ENCODE measurements at places on chromosomes 5 and 9. TPM values are rescaled to one million over a fixed set of nuclear protein-coding genes. Genes with fewer than 3 reads are reported as not detected.

Gene SURF2
- total RNA-seq = 19.2 TPM

- no peak overlapping the region for H3K27ac ChIP-seq
- H3K36me3 ChIP-seq = no peaks in the 10 kb centered on the region
- no peak for DNase-seq
- no peaks in the 10 kb centered on the region for H3K27me3 ChIP-seq
These were observed 33.0 kb upstream of the HOMER1 start for GRCh38 chr5:79546782-79547428.

- no peak overlapping the region for H3K27ac ChIP-seq
- peak; percentile 75 for DNase-seq
- no peaks in the 10 kb centered on the region for H3K4me1 ChIP-seq
- H3K4me3 ChIP-seq = no peak overlapping the region
These were observed 7.3 kb upstream of the ANXA6 start for GRCh38 chr5:151164687-151165392.

Gene HAND1
- 0.10 TPM for total RNA-seq

GRCh38 chr5:131281133-131281867 is 17.4 kb downstream of the CDC42SE2 start:
- no peak overlapping the region for H3K4me3 ChIP-seq
- DNase-seq = no peak
- no peaks in the 10 kb centered on the region for H3K36me3 ChIP-seq
- peaks cover 33% of the 10 kb centered on the region for H3K4me1 ChIP-seq
- H3K27me3 ChIP-seq = no peaks in the 10 kb centered on the region

DNA sequence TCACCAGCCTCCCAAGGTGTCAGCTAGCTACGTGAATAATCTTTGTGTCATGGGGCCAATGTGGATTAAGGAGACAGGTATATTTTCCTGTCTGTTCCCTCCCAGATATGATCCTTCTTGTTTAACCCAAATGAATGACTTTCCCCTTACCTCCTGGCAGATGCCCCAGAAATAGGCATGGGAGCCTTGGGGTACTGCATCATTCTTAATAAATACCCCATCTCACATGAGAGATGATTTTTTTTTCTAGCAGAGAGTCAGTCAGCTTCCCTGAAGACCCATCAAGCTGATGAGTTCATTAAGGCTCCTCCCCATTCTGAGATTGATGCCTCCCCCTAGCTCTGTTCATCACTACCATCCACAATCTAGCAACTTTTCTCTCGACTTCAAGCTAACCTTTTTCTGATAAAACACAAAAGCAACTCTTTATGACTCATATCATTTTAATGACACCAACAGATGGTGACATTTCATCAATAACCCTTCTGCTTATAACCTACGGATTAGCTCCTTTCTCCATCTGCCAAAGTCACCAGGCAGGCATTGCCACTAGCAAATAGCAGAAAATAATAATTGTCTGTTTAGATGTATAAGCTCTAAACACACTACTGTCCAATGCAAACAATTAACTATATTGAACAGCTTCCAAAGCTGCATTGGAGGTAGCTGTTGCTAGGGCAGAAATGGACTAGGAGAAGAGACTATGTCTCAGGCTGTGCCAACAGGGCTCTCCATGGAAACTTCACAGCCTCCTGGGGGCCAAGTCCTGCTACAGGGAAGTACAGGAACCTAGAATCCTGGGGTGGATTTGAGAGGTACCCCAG is 143.7 kb downstream of the ACER2 start:
- H3K27ac ChIP-seq = no peak overlapping the region
- no peaks in the 10 kb centered on the region for H3K4me1 ChIP-seq
- H3K27me3 ChIP-seq = no peaks in the 10 kb centered on the region
- no peak overlapping the region for H3K4me3 ChIP-seq
- DNase-seq = no peak

GRCh38 chr5:54993318-54993717 is 7.9 kb upstream of the ESM1 start:
- no peaks in the 10 kb centered on the region for H3K4me1 ChIP-seq
- no peaks in the 10 kb centered on the region for H3K36me3 ChIP-seq
- peaks cover 2% of the 10 kb centered on the region for H3K27me3 ChIP-seq
- DNase-seq = no peak
- H3K4me3 ChIP-seq = no peak overlapping the region
- H3K27ac ChIP-seq = no peak overlapping the region

DNA sequence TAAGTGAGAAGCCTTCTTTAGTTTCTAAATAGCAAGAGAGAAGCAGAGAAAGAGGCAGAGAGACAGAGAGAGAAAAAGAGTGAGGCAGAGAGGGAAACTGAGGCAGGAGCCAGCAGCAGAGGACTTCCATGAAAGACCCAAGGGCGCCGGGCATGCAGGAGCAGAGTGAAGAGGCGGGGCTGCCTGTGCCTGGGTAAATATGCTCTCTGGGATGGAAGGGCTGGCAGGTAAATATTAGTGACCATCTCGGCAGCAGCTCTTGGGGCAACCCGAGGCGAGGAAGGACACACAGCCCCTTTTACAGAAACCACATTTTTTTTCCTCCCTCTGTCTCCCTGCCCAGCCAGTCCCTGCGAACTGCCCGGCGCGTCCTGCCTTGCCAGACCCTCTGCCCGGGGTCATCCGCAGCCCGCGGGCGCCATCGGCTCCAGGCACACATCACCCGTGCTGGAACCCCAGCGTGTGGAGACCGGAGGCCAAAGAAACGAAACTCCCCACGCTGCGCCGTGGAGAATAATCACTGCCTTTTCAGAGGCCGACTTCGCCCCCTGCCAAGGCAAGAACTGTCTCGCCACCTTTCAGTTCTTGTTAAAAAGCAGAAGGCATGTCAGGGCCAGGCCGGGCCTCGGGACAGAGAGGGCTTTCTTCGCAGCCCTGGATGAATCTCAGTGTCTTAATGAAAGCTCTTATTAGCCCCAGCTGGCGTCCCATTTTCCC is 61.3 kb downstream of the BOD1 start:
- DNase-seq = no peak
- H3K27me3 ChIP-seq = no peaks in the 10 kb centered on the region
- no peak overlapping the region for H3K27ac ChIP-seq
- H3K4me1 ChIP-seq = no peaks in the 10 kb centered on the region

Gene IFNB1
- not detected for total RNA-seq

Gene ZNF474
- not detected for total RNA-seq

Gene INSL6
- not detected for total RNA-seq

Gene GARIN3
- not detected for total RNA-seq

GRCh38 chr5:175878544-175879438 is 7.4 kb downstream of the CPLX2 start:
- no peaks in the 10 kb centered on the region for H3K4me1 ChIP-seq
- H3K27ac ChIP-seq = no peak overlapping the region
- peaks cover 3% of the 10 kb centered on the region for H3K27me3 ChIP-seq

- no peak for DNase-seq
- no peaks in the 10 kb centered on the region for H3K27me3 ChIP-seq
- H3K4me1 ChIP-seq = peaks cover 21% of the 10 kb centered on the region
- H3K27ac ChIP-seq = no peak overlapping the region
- no peak overlapping the region for H3K4me3 ChIP-seq
These were observed 7.9 kb downstream of the NRARP start for GRCh38 chr9:137294091-137294680.

GRCh38 chr5:136890431-136891148 is 525.2 kb upstream of the TRPC7 start:
- H3K27ac ChIP-seq = no peak overlapping the region
- no peaks in the 10 kb centered on the region for H3K27me3 ChIP-seq
- no peaks in the 10 kb centered on the region for H3K4me1 ChIP-seq
- no peaks in the 10 kb centered on the region for H3K36me3 ChIP-seq

GRCh38 chr9:124771867-124772679 is 962 bp upstream of the NR6A1 start:
- peak overlapping the region; percentile 90 for H3K27ac ChIP-seq
- no peaks in the 10 kb centered on the region for H3K27me3 ChIP-seq
- no peaks in the 10 kb centered on the region for H3K36me3 ChIP-seq
- DNase-seq = peak; percentile 57
- H3K4me3 ChIP-seq = peak overlapping the region; percentile 74

- no peaks in the 10 kb centered on the region for H3K36me3 ChIP-seq
- H3K4me3 ChIP-seq = no peak overlapping the region
- DNase-seq = no peak
- H3K27me3 ChIP-seq = no peaks in the 10 kb centered on the region
- H3K4me1 ChIP-seq = no peaks in the 10 kb centered on the region
- H3K27ac ChIP-seq = no peak overlapping the region
These were observed 98.1 kb downstream of the JMY start for GRCh38 chr5:79333852-79334557.

DNA sequence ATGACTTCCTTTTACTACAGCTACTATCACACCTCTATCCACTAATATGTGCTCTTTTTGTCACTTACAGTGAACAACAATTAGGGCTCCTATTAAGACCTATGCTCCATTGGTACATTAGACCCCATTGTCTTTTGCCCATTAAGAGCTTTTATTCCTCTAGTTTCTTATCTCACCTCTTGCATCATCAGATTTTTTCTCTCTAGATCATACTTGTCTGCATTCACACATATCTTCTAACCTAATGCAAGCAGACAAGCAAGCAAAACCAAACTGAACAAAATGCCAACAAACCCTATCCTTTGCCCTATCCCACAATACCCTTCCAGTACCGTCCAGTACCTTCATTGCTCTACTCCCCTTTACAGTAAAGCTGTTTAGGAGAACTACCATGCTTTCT is 10.1 kb upstream of the RBM27 start:
- H3K4me1 ChIP-seq = no peaks in the 10 kb centered on the region
- H3K27me3 ChIP-seq = no peaks in the 10 kb centered on the region
- DNase-seq = no peak
- no peak overlapping the region for H3K27ac ChIP-seq
- H3K36me3 ChIP-seq = no peaks in the 10 kb centered on the region

GRCh38 chr5:159459951-159460538 is 129.8 kb upstream of the IL12B start:
- H3K4me3 ChIP-seq = no peak overlapping the region
- H3K27me3 ChIP-seq = no peaks in the 10 kb centered on the region
- H3K4me1 ChIP-seq = 0 out of 2 replicates have a peak, but pooled peaks cover 4% of the 10 kb centered on the region
- no peak overlapping the region for H3K27ac ChIP-seq
- no peaks in the 10 kb centered on the region for H3K36me3 ChIP-seq

GRCh38 chr5:55997742-55998351 is 3.1 kb upstream of the IL6ST start:
- H3K4me3 ChIP-seq = no peak overlapping the region
- no peaks in the 10 kb centered on the region for H3K27me3 ChIP-seq
- H3K4me1 ChIP-seq = peaks cover 19% of the 10 kb centered on the region

- no peak overlapping the region for H3K27ac ChIP-seq
- H3K36me3 ChIP-seq = no peaks in the 10 kb centered on the region
- no peak for DNase-seq
- no peaks in the 10 kb centered on the region for H3K4me1 ChIP-seq
- H3K4me3 ChIP-seq = no peak overlapping the region
These were observed 18.2 kb downstream of the TTC23L start for GRCh38 chr5:34857161-34857560.

DNA sequence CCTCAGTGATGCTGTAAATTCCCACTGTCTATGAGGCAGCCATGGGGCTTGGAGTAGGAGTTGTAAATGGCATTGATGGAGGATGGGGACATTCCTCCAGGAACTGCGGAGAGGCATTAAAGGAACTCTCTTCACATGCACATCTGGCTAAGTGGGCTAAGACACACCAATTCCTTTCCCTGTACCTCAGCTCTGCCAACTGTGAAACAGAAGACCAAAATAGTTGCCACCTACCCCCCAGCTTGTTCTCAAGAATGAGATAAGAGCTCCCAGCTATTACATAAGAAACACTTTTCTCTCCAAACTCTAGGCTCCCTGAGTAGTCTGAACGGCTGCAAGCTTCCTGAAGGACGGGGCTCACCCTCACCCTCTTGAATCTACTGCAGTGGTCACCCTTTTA is 144.6 kb upstream of the SLC30A5 start:
- no peak for DNase-seq
- no peaks in the 10 kb centered on the region for H3K4me1 ChIP-seq
- H3K4me3 ChIP-seq = no peak overlapping the region
- H3K36me3 ChIP-seq = no peaks in the 10 kb centered on the region

- H3K36me3 ChIP-seq = no peaks in the 10 kb centered on the region
- DNase-seq = no peak
- H3K27ac ChIP-seq = no peak overlapping the region
- peaks cover 2% of the 10 kb centered on the region for H3K27me3 ChIP-seq
- H3K4me3 ChIP-seq = no peak overlapping the region
These were observed 57.0 kb downstream of the TRPC7 start for GRCh38 chr5:136308212-136308795.

Gene GRXCR2
- not detected for total RNA-seq

DNA sequence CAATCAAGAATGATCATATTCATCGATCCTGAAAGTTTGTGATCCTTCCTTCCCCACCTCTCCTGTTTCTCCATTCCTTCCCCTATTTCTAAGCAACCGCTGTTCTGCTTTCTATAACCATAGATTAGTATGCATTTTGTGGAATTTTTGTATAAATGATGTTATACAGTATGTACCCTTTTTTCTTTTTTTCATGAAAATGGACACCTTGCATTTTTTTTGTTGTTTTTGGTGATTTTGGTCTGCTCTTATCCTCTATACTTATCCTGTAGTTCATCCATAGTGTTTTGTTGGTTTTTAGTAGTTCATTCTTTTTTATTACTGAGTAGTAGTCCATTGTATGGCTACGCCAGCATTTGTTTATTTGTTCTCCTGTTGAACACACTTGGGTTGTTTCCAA is 46.1 kb downstream of the SCGB3A1 start:
- H3K27me3 ChIP-seq = no peaks in the 10 kb centered on the region
- no peak for DNase-seq
- no peaks in the 10 kb centered on the region for H3K36me3 ChIP-seq
- H3K27ac ChIP-seq = no peak overlapping the region
- no peak overlapping the region for H3K4me3 ChIP-seq

GRCh38 chr5:101977729-101978345 is 318.2 kb downstream of the SLCO4C1 start:
- no peaks in the 10 kb centered on the region for H3K27me3 ChIP-seq
- H3K36me3 ChIP-seq = no peaks in the 10 kb centered on the region
- no peak overlapping the region for H3K27ac ChIP-seq
- H3K4me1 ChIP-seq = no peaks in the 10 kb centered on the region
- DNase-seq = peak; percentile 24

GRCh38 chr5:143041-143440 is 48.3 kb upstream of the LRRC14B start:
- DNase-seq = no peak
- no peaks in the 10 kb centered on the region for H3K36me3 ChIP-seq
- H3K27ac ChIP-seq = no peak overlapping the region
- no peaks in the 10 kb centered on the region for H3K27me3 ChIP-seq
- no peak overlapping the region for H3K4me3 ChIP-seq
- H3K4me1 ChIP-seq = peaks cover 4% of the 10 kb centered on the region

Gene CKMT2
- total RNA-seq = not detected

- no peak overlapping the region for H3K27ac ChIP-seq
- H3K4me1 ChIP-seq = no peaks in the 10 kb centered on the region
- DNase-seq = no peak
These were observed 450.8 kb downstream of the NFIB start for GRCh38 chr9:13863112-13863511.

DNA sequence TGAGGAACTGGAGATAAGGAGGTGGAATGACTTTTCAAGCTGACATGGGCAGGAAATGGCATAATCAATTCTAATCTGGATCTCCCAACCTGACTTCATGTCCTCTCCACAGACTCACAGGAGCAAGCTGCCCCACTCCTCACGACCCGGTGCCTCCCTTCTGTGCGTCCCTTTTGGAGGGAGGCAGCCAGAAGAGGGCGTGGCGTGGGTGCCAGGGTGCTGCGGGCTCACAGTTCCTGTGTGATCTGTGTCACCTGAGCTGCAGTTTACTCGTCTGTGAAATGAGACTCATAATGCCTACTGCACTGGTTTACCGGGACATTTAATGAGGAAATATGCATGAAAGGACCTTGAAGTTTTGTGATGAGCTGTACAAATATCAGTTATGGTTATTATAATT is 207.4 kb downstream of the DAB2IP start:
- H3K27me3 ChIP-seq = no peaks in the 10 kb centered on the region
- no peaks in the 10 kb centered on the region for H3K36me3 ChIP-seq
- no peak for DNase-seq
